ENCODE measurements at places on chromosomes 3 and 15.

DNA sequence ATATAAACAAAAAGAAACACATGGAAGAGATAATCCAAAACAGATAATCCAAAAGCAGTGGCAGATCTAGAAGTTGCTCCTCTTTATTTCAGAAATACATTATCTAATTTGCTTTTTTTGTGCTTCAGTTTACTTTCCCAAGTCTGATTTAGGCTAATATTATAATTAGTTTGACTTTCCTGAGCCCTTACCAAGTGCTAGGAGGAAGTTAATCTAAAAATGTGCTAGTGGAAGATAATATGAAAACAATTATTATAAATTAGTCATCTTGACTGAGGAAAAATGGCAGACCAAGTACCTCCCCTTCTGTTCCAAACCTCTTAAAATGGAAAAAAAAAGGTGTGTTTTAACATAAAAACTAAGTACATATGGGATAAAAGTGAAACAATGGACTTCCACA lies 17.5 kb downstream of the SLC9A9 start:
- no peak for DNase-seq

GRCh38 chr3:7874116-7874515 lies 627.5 kb upstream of the LMCD1 start:
- no peak for DNase-seq

DNA sequence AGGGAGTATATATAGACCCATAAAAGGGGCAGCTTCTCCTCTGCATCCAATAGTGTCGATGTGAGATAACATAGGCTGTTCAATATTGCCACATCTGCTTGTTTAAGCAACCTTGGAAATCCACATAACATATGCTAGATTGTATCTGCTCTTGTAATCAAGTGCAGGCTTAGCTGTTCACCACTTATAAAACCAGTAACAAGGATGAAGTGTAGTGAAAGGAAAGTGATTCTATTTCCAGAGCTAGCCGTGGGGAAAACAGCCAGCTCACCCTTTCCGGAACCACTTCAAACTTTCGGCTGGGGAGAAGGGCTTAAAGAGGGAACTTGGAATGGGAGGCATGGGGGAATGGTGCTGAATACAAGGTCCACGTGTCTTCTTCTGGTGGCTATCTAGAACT lies 204.0 kb downstream of the TAFA4 start:
- DNase-seq: no peak

GRCh38 chr15:25985165-25985564 lies 122.0 kb upstream of the ATP10A start:
- no peak for DNase-seq

- DNase-seq: no peak
Observed at GRCh38 chr3:109187390-109187789, 50.9 kb downstream of the C3orf85 start.

- no peak for DNase-seq
Observed at GRCh38 chr3:178231645-178232044, 304.6 kb upstream of the KCNMB2 start.

- peak; percentile 27 for DNase-seq
Observed at GRCh38 chr3:16309558-16309957, 44.5 kb downstream of the OXNAD1 start.

DNA sequence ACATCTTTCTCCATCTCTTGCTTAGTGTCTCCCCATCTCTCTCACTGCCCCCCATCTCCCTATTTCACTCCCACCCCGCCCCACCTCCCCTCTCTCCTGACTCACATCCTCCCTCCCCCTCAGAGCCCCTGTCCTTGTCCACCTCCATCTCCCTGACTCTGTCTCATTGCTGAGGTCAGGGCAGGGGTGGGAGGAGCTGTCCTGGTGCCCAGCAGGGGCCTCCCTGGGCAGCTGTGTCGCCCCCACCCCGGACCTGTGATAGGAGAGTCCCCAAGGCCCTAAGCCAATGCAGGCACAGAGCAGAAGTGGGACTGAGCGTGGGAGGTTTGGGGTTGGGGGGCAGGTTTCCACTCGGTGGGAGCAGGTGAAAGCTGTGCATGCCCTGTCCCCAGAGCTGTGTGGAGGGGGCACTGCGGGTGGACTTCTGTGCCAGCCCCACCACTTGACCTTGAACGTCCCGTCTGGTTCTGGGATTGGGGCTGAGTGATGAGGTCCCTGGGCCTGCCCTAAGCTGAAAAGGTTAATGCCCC lies 210.8 kb downstream of the TBC1D2B start:
- no peak for DNase-seq

DNA sequence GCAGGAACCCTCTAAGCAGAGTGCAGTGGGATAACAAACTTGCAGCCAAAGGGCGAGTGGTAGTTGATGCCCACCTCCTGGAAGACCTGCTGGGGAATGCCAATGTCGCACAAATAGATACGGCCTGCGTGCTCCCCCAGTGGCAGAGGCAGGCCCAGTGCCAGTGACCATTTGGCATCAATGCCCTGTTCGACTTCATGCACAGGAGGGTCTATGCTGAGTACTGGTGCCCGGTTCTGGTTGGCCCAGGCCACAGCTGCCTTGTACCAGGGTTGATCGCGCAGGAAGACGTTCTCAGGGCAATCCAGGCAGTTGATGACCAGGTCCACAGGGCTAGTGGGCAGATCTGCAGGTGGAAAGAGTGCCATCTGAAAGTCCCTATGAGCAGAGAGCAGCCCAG lies 17.0 kb downstream of the CLK3 start:
- no peak for DNase-seq

DNA sequence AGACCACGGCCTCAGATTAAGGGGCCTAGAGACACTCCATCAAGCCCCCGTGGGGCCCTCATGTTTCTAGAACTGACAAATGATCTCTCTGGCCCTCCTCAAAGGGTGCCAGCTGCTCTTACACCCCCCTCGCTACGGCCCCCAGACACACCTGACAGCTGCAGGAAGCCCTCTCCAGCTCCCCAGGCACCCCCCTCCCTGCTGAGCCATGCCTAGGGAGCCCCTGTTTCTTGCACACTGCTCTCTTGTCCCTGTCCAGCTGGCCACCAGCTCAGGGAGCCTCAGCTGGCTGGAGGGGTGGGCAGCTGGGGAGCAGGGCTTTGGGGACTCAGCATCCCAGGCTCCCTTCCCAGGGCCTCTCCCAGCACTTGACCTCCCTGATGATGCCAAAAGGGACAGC lies 14.8 kb downstream of the TNK2 start:
- DNase-seq: no peak

GRCh38 chr15:77024273-77025082 lies 29.6 kb downstream of the PSTPIP1 start:
- DNase-seq: peak; percentile 56

DNA sequence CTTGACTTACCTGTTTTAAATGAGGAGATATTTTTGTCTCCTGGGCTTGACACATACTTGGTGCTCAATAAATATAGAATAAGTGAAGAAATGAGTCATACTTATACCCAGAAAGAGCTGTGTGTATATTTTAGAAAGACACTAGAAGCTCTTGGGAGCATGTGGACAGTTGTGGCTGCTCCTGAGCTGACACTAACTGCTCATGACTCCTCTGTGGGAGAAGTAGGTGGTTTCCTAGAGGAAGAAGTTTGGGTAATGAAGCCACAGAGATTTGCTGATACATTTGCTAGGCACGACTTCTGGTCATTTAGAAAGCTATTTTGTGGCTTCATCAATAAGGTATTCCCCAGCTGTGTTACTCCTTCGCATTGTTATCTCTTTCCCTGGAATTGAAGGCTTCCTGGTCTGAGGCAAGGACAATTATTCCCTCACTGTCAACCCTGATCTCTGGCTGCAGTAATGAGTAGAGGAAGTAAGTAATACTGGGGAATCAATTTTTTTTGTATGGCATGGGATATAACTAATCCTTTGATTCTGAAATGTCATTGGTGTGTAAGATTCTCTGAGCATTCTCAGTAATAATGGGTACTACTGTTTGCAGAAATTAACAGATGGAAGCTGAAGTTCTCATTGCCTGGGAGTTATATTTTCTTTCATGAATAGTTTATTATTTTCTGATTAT lies 79.6 kb upstream of the DCBLD2 start:
- no peak for DNase-seq

- DNase-seq: no peak
Observed at GRCh38 chr3:168808596-168808995, 712.9 kb upstream of the GOLIM4 start.

All from CD4-positive, alpha-beta T cell treated with Interferon alpha-2 for 1 hour (primary cell).